ENCODE measurements at places on chromosomes 3 and 15.
A peak's percentile ranks its signal among the peaks of the same experiment; 100 is the strongest.

DNA sequence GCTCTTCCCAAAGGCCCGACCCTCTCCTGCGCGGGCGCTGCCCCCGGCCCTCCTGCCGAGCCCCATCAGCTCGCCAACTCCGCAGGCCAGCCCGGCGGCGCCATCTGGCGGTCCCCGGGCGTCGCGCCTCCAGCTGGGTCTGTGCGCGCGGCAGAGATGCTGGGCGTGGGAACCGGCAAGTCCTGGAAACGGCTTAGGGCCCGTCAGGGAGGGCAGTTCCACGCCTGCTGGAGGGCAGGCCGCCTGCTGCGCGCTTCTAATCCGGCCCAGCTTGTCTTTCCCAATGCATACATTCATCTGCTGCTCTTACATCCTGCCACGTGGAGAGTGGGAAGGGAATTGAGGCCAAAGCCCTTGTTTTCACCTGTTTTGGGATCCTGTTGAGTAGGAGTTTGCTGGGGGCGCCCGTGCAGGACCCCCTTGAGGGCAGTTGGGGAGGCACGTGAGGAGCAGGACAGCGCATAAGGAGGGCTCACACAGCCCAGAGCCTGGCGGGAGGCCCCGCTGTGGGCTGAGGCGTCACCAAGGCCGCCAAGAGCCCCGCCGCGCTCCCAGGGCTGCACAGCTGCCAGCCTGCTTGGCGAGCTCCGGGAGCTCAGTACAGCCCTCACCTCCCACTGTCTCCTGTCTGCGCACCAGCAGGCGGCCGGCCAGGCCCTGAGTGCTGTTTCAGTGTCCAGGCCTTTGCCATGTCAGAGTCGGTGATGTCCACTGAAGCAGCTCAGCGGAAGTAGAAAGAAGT lies 165.6 kb downstream of the NSMCE3 start:
- DNase-seq = peak; percentile 85

DNA sequence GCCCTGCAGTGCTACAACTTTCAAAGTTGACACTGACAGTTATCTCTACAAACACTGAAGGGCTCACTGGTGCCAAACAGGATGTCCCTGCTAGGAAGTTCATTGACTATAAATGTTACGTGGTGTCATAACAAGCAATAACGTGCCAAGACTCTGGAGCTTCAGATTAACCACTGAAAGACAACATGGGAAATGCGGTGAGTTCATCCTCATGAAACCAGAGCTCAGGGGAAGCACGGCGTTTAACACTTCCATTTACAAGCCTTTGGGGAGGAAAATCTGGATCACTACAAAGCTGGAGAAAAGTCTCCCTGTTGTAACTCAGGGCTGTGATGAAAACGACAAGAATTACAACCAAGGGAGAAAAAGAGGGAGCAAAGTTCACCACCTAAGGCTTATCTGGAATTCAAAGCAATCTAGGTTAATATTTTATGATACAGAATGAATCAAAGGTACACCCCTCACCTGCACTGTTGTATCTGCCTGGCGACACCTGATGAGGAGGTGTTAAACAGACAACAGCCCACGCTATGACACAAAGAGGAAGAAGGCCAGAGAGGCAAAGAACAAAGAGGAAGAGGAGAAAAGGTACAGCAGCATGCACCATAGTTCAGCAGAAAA lies 27.0 kb downstream of the SHQ1 start:
- no peak for DNase-seq

- no peak for DNase-seq
Observed at GRCh38 chr15:68526269-68526668, 52.5 kb upstream of the CORO2B start.

GRCh38 chr15:33013827-33014445 lies 180.6 kb downstream of the FMN1 start:
- no peak for DNase-seq

- no peak for DNase-seq
Observed at GRCh38 chr3:100080573-100080972, 33.7 kb downstream of the FILIP1L start.

GRCh38 chr3:6827453-6827852 lies 33.5 kb upstream of the GRM7 start:
- no peak for DNase-seq

DNA sequence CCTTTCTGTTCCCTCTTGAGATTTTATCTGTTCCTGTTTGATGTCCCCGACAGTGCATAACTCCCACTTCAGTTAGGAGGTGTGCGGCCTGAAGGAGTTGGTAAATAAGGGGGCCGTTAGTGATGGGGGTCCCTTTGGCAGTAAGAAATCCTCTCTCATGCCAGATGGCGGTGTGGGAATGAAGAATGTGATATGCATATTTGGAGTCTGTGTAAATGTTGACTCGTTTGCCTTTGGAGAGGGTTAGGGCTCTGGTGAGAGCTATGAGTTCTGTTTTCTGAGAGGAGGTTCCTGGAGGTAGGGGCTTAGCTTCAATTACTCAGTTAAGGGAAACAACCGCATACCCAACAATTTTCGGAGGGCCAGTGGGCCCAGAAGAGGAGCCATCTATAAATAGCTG lies 38.8 kb upstream of the RNF7 start:
- DNase-seq = no peak

- no peak for DNase-seq
Observed at GRCh38 chr15:51133140-51133765, 38.5 kb upstream of the TNFAIP8L3 start.

Measured in progenitor cell of endocrine pancreas (in vitro differentiated cells).